Stimulated activated CD4-positive, alpha-beta T cell treated with anti-CD3 and anti-CD28 coated beads, Interleukin-12 subunit alpha, Interleukin-12 subunit beta, amount 100 ng/mL, for 4 hours (primary cell): ENCODE measurements at places on chromosomes 2 and 18.

- no peak for DNase-seq
Observed at GRCh38 chr2:238082827-238083226, 17.3 kb upstream of the ESPNL start.

DNA sequence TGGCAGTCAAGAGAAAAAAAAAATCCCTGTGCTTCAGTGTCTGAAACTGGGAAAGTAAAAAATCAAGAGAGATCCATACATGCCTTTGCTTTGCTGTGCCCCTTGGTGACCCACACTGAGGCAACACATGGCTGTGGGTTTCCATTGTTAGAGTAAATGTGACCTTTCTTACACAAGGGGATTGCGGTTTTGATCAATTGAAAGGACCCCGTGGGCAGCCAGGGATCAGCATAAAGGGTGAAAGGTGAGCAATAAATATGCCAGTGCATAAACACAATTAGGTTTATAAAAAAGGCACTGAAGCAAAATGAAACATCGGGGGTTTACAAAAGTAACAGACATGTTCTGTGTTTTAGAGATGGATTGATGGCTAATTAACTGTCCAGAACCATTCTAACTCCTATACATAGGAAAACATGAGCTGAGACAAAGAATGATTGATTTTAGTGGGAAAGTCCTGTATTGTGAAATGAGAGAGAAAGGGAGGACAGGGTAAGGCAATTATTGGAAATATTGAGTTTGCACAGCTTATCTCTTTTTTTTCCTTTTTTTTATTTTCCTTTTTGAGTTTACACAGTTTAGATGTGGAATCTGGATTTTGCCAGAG is 40.7 kb upstream of the BBS5 start:
- DNase-seq = no peak

DNA sequence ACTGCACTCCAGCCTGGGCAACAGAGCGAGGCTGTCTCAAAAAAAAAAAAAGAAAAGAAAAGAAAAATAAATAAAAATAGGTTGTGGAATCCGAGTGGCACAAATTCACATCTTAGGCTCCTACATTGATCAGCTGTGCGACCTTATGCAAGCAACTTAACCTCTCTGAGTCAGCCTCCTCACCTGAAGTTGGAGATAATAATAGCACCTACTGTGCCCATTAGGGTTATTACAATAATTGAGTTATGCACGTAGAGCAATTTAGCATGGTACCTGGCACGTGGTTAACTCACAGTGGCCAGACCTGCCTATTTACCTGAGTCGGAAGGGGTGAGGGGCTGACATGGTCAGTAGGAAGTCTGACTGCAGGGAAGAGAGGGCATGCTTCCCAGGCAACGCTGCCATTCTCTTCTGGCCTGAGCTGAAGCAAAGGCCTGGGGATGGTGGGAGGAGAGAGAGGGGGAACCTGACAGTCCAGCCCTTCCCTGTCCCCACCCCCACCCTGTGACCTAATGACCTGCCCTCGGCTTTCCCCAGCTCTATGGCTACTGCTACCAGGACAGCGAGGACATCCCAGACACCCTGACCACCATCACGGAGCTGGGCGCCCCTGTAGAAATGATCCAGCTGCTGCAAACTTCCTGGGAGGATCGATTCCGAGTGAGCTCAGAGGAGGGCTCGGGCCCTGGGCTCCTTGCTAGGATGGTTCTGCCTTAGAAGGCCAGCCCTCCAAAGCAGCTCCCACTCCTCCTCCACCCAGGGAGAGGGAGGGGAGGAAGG is 5.1 kb downstream of the PKDCC start:
- no peak for DNase-seq

- DNase-seq = no peak
Observed at GRCh38 chr2:129580001-129580400, 399.5 kb upstream of the RAB6C start.

DNA sequence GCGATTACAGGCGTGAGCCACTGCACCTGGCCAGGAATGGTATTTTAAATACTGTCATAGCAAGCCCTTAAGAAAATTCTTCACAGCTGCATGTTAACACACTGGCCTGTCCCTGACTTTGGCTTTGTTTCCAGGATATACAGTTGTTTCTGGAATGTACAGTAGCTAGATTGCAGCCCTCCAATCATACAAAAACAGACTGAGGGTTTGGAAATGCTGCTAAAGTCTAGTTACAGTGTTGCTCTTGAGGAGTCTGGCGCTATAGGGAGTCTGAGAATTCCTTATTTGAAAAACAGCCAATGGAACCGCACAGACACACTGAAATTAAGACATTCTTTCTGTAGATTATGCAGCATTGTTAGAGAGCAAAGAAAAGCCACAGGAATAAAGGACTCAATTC is 37.7 kb downstream of the STON1 start:
- no peak for DNase-seq

- no peak for DNase-seq
Observed at GRCh38 chr2:204225671-204226073, 289.1 kb downstream of the ICOS start.

- DNase-seq = no peak
Observed at GRCh38 chr2:163469561-163469962, 266.2 kb downstream of the FIGN start.

GRCh38 chr2:178363252-178363651 is 87.7 kb downstream of the PRKRA start:
- no peak for DNase-seq

DNA sequence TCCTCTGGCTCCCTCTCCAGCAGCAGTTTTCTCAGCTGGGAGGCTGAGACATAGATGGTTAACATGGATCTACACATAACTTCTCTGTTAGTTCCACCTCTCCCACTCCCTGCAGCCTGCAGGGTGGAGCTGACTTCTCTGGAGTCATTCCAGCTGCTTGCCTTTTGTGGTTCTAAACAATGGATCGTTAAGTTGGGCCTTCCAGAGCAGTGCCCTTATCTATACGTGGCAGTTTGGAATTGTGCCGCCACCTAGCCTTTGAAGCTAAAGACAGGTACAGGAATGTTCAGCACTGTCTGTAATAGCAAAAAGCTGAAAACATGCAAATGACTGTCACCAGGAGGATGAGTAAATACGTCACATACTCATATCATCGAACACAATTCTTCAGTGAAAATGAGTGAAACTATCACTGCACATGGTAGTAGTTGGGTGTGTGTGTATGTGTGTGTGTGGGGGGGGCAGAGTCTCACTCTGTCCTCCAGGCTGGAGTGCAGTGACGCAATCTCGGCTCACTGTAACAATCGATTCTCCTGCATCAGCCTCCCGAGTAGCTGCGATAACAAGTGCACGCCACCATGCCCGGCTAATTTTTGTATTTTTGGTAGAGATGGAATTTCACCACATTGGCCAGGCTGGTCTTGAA is 50.3 kb downstream of the SH2D6 start:
- no peak for DNase-seq

DNA sequence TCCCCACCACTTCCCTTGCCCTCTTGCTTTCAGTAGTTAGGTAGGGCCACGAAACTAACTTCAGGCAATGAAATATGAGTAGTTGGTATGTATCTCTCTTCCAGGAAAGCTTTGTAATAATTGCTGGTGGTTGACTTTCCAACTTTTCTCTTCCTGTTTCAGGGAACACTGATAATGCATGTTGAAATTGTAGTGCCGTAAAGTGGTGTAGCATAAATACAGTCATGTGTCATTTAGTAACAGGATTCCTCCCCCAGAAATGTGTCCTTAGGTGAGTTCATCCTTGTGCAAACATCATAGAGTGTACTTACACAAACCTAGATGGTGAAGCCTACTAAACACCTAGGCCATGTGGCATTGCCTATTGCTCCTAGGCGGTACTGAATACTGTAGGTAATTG is 429.2 kb downstream of the PID1 start:
- no peak for DNase-seq

GRCh38 chr2:112183327-112184025 is 45.3 kb downstream of the FBLN7 start:
- DNase-seq = no peak

- DNase-seq = no peak
Observed at GRCh38 chr2:144712550-144712940, 192.6 kb upstream of the ZEB2 start.
